Osteocyte (in vitro differentiated cells): ENCODE measurements at places on chromosomes 1 and 21.

GRCh38 chr1:179082999-179083335, 1.1 kb downstream of the TOR3A start:
- DNase-seq = no peak

DNA sequence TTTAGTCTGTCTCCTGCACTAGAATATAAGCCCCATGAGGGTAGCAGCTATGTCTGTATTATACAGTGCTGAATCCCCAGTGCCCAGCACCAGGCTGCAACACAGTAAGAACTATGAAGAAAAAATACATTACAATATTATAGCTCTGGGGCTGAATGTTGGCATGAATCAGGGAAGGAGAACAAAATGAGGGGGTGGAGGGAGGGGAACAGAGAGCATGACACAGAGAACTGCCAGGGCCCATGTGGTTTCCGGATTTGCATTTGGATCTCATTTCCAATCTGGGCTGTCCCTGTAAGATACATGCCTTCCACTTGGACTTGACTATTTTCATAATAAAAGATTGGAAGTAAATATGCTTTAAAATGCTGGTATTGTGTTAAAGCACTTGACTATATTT, 35.8 kb downstream of the C1orf198 start:
- peak; percentile 5 for DNase-seq

- DNase-seq = no peak
Observed at GRCh38 chr1:113396585-113396984, 6.3 kb downstream of the MAGI3 start.

GRCh38 chr1:910311-910880, 13.3 kb upstream of the SAMD11 start:
- DNase-seq = no peak

DNA sequence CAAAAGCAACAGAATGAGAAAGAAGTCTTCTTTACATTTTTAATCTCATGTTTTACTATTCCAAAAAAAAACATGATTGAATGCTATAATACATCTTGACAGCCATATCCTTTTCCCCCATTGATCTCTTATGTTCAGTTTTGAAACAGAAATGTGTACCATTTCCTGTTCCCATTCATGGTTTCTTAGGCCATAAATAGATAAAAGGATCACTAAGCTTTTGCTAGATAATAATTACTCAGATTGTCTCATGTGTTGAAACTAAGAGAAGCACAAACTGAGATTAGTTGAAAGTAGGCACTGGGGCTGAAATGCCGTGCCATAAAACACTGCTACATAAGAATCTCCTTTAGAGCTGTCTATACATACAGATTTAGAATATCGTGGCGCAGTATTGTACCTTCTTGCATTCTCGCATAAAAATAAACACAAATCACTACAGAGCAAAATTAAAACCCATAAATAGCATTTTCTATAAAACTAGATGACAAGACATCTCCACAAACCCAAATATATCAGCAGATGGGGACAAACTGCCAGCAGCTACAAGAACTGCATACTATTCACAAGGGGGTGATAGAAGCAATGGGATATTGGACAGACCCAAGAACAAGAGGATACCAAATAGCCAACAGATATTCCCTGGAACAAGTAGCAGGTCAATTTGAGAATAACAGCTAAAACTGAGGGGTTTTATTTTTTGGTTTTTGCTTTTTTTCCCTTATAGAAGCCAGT, 405.3 kb upstream of the PRMT6 start:
- DNase-seq = no peak

DNA sequence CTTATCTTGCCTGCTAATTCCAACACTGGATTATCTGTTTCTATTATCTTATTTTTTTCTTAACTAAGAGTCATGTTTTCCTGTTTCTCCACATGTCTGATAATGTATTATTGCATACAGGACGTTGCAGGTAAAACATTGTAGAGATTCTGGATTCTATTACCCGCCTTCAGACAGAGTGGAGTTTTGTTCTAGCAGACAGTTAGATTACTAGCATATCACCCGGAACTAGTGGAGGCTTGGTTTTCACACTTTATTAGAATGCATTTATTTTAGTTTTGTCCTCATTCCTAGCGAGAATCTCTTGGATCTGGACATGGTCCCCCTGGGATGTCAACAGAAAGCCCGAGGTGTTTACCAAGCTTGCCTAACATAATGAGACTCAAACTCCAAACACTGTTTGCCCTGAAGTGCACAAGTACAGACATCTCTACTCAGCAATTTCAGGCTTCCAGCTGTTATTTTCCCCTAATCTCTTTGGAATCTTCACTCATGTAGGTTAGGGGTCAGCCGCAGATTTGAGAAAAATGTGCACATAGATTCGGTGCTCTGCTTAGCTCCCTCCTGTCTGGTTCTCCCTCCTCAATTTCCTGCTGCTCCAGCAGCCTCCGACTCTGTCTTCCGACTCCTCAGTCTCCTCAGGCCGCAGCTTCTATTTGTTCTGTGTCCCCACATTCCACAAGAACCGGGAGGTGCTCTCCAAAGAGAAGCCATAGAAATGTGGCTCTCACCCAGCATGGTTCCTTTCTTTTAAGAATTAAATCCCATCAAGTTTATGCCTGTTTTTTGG, 36.8 kb upstream of the PTPRF start:
- no peak for DNase-seq

DNA sequence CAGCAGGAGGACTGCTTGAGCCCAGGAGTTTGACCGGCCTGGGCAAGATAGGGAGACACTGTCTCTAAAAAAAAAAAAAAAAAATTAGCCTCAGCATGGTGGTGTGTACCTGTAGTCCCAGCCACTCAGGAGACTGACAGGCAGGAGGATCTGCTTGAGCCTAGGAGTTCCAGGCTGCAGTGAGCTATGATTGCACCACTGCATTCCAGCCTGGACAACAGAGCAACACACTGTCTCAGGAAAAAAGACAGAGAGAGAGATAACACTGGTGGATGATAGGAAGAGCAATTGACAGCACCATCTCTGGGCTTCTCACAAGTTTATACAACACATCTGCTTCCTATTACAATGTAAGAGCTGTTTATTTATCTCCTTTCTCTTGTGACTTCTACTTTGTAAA, 2.4 kb upstream of the RNU11 start:
- no peak for DNase-seq

GRCh38 chr1:237711281-237711680, 179.4 kb downstream of the ZP4 start:
- DNase-seq = no peak

DNA sequence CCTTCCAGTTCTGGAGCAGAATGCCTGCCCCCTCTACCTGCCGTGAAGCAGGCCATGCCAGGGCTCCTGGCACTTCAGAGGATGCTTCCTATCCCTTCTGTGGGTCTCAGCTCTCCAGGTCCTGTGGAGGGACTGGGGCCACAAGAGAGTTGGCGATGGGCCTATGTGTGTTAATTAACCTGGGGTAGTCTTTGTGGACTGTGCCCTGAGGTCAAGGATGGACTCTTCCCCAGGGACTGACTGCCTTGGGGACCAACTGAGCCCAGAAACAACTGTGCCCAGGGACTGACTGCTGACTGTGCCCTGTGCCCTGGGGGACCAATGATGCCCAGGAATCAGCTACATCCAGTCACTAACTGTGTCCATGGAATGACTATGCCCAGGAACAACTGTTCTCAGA, 37.5 kb upstream of the POU3F1 start:
- no peak for DNase-seq

GRCh38 chr1:110541906-110542395, 23.0 kb upstream of the KCNA10 start:
- no peak for DNase-seq

DNA sequence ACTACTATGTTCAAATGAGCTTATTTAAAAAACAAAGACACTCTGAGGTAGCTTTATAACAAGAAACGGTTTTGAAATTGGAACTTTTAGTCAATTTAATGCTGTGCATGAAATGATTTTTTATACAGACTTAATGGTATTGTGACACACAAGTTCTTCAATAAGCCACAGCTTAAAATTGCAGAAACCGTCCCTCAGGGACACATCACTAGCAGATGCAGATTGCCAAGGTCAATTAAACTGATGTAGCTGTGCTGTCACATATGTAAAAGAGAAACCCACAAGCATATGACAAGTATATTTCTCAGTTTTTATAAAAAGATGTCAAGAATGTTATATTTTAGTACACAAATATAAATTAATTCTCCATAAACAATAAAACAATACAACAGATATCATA, 366.9 kb downstream of the DPYD start:
- no peak for DNase-seq

- no peak for DNase-seq
Observed at GRCh38 chr1:27868932-27869718, 3.2 kb upstream of the THEMIS2 start.

- DNase-seq = no peak
Observed at GRCh38 chr1:246218686-246219085, 288.4 kb downstream of the SMYD3 start.

DNA sequence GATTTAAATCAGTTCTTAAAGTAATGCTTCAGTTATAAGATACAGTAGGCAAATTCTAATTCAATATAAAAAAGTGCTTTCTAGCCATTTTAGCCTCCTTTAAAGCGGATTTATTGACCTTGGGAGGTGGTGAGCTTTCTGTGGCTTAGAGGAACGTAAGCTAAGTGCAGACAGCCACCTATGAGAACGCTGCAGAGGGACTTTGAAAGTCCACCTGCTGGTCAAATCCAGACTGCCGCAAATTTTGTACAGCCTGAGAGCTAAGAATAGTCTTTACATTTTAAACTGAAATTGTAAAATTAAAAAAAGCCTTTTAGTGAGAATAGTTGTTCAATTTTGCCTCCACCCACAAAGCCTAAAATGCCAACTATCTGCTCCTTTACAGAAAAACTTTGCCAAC, 67.0 kb upstream of the SSX2IP start:
- no peak for DNase-seq

DNA sequence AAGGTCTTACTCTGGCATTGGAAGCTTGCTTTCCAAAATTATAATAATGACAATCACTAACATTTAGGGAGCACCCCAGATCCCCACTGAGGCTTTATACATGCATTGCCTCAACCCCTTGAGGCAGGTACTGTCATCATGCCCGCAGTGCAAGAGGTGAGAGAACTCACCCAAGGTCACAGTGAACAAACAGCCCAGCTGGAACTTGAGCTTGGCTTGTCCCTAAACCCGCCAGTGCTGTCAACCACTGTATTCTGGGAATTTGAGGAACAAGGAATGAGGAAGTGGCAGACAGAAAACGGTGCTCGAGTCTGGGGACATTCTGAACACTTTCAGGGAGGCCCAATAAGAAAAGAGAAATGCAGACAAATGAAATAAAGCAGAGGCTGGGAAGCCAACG, 34.6 kb upstream of the TLR5 start:
- DNase-seq = no peak

GRCh38 chr1:57850176-57850940, 426.5 kb upstream of the DAB1 start:
- DNase-seq = no peak

DNA sequence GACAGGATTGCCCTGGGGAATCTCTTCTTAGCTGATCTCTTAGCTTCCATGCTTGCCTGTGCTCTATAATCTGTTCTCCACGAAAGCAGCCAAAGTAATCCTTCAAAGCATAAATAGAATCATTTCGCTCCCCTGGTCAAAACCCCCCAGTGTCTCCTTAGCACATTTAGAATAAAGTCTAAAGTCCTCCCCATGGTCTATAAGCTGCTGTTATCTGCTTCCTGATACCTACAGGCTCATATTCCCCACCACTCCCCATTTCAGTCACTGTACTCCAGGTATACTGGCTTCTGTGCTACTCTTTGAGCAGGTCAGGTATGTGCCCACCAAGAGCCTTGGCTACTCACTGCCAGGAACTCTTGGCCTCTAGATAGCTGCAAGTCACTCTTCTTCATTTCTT, 2.9 kb downstream of the S100A12 start:
- DNase-seq = no peak

DNA sequence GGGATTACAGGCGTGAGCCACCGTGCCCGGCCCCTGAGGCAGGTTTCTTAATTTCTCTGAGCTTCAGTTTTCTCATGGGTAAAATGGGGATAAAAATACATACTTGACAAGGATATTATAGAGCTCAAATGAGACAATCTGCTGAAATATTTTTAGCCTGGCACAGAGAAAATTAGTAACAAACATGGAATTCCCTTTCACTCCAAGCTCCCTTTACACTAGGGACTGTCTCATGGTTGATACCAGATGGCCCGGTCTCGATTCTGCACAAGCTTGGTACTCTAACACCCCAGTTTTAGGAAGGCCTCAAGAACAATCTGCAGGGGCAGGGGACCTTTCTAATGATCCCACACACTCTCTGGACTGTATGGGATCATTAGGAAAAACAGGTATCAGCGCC, 671.7 kb downstream of the SMYD3 start:
- DNase-seq = no peak

GRCh38 chr21:27026501-27026900, 59.6 kb upstream of the ADAMTS5 start:
- DNase-seq = no peak

- no peak for DNase-seq
Observed at GRCh38 chr1:168970926-168971659, 135.4 kb upstream of the ATP1B1 start.

DNA sequence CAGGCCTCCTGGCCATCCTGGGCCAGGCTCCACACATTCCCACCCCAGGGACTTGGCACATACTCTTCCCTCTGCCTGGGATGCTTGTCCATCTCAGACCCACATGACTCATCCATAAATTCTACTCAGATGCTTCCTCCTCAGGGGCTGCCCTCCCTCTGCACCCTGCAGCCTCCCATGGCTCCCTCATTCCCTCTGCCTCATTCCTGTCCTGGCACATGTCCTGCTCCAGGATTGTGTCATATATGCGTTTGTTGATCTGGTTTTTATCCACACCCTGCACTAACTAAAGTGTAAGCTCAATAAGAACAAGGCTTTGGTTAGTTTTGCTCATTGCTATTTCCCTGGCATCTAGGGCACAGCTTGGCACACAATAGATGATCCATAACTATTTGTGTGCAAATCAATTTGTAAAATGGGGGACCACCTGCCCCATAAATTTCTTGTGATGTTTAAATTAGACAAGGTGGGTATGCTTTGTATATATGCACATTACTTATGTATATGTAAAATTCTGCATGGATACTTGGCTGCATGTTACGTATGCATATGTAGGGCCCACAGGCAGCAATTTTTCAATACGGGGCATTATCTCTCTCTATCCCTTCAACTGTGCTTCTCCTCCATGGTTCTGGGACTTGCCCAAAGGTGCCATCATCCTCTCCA, 191.4 kb downstream of the PTPRU start:
- no peak for DNase-seq

- no peak for DNase-seq
Observed at GRCh38 chr1:147723691-147724323, 36.6 kb downstream of the GJA5 start.

- DNase-seq = no peak
Observed at GRCh38 chr1:190273161-190273560, 204.5 kb downstream of the BRINP3 start.

DNA sequence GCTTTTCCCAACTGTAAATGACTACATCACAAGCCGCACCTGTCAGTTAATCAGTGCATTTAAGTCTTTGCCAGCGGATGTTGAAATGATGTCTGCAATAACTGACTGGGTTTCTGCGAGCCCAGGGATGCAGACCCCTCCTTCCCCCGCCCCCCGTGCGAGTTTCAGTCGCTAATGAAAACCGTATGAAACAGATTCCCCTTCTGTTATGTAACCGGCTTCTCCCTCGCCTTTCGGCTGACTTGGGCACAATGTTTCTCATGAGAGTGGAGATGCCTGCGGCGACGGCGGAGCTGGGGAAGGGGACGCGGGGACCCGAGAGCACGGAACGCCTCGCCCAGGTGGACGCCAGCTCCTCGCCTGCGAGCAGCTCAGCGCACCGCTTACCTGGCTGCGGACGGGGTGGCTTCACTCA, 753 bp downstream of the KCNJ6 start:
- DNase-seq = no peak

GRCh38 chr1:28631713-28632112, 11.2 kb downstream of the TAF12 start:
- DNase-seq = no peak
